ENCODE measurements at places on chromosomes 5 and 9.
A peak's percentile ranks its signal among the peaks of the same experiment; 100 is the strongest.

DNA sequence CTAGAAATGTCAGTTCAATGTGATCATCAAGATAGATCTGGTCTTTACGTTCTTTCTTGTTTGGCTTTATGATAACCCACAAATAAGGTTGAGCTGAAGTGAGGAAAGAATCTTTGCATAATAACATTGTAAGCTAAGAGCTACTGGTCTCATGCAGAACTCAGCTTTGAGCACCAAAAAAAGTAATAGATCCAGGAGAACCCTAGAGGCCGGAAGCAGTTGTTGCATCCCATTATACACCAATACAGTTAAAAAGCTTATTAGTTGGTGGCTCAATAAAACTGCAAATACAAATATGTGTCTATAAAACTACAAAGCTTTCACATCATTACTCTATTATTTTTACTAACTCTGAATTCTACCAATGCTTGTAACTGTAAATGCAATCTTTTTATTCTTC is 85.5 kb upstream of the NUDT12 start:
- no peak for DNase-seq

GRCh38 chr9:123453076-123453667 is 97.2 kb downstream of the CRB2 start:
- DNase-seq = no peak

GRCh38 chr9:2620919-2621721 is 467 bp upstream of the VLDLR start:
- DNase-seq = peak; percentile 77

- peak; percentile 51 for DNase-seq
Observed at GRCh38 chr5:131536211-131536826, 98.7 kb downstream of the RAPGEF6 start.

DNA sequence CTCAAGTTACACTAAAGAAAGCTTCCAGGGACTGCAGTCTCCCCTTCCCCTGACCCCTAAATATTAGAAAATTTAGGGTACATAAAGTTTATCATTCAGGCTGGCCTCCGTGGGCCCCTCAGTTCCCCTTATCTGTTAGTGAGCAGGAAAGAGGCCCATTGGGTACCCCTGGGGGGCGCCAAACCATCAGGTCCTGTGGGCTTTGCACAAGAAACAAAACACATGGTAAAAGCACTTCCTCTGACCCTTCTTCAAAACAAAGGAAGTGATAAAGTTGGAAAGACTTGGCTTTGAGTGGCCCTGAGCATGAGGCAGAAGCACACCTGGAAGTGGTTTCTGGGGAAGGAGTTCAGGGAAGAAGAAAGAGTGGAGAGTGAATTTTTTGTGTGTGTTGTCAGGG is 213.0 kb downstream of the SMARCA2 start:
- no peak for DNase-seq

DNA sequence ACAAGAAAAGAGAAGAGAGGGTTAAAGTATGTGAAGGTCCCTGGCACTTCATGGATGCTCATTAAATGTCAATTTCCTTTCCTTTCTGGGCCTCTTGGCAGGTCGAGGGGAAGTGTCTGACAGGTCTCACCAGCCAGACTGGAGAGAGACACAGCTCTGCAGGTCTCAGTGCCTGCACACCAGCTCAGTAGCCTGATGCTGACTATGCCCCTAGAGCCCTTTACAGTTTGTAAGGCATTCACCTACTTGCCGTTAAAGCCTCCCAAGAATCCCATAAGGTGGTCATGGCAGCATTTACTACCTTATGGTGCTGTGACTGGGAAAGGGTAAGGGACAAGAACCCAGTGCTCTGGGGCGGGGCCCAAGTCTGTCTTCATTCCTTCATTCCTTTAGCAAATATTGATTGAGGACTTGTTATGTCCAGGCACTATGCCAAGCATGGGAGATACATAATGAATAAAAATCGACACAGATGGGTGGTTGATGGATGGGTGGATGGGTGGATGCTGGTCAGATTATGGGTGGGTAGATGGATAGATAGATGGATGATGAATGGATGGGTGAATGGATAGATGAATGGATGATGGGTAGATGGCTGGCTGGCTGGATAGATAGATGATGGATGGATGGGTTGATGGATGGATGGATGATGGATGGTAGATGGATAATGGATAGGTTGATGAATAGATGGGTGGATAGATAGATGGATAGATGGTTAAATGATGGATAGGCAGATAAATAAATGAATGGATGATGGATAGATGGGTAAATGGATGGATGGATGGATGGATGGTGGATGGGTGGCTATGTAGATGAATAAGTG is 21.3 kb upstream of the KIF12 start:
- no peak for DNase-seq

DNA sequence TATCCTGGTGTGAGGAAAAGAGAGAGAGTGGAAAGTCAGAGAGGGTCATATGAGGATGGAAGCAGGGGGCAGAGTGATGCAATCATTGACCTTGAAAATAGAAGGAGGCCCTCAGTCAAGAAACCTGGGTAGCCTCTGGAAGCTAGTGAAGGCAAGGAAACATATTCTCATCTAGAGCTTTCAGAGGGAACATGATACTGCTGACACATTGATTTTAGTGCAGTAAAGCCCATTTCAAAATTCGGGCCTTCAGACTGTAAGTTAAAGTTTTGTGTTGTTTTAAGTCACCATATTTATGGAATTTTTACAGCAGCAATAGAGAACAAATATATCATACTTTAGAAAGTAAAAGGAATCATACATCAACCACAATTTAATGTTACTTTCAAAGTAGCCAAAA is 87.0 kb downstream of the ADAMTS19 start:
- no peak for DNase-seq
